ENCODE measurements at places on chromosomes 5 and 9.

- peak; percentile 44 for DNase-seq
Observed at GRCh38 chr9:82538634-82539033, 524.3 kb downstream of the RASEF start.

GRCh38 chr5:72837524-72838096, 21.1 kb downstream of the TNPO1 start:
- DNase-seq: no peak

DNA sequence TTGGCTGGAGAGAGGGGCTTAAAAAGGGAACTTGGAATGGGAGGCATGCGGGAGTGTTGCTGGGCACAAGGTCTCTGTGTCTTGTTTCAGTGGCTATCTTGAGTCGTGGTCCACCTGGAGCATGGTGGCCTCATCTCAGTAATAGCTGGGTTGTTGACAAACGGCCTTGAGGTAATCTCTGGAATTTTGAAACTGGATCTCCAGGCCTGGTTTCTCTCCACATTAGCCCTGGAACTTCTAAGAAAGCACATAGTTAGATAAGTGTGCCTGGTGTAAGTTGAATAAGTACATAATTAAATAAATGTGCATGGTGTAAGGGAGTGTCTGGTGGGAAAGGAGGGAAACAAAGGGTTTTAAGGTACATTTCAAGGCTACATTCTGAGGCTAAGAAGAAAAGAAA, 62.2 kb downstream of the INIP start:
- no peak for DNase-seq

DNA sequence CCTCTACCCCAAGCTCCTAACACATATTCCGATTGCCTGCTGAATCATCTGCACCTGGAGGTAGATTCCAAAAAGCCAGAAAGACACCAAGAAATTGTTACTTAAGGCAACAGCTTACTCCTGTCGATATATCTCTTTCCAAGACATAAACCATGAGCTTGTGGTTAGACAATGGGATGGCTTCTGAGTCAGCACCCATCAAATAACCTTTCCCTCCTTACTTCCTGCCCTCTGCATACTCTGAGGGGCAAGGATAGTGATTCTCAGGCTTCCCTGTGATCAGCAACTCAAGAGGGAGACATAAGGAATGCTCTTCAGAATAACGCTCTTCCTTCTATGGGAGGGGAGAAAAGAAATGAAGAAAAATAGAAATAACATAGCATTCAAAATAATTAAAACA, 70.9 kb downstream of the TMEM215 start:
- DNase-seq: no peak

DNA sequence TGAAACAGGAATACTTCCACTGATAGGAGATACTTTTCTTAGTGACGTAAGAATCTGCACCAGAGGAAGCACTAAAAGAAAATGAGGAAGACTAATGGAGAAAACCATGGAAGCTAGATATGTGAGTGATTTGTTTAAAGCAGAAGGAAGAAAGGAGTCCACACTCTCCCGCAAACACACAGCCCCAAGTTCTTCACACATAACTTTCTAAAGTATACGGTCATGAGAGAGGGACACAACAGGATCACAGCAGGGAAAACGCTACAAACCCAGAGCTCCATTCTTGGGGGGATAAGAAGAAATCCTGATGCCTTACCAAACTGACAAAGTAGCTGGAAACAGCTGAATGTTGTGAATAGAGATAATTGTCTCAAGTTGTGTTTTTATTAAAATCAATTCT, 222.2 kb upstream of the TMEM161B start:
- DNase-seq: no peak

Data from EH (cell line).